ENCODE measurements at places on chromosomes 6 and 20.

- no peak for DNase-seq
These were observed 68.3 kb downstream of the FHL5 start for GRCh38 chr6:96631248-96631647.

- no peak for DNase-seq
These were observed 26.4 kb downstream of the ARMC2 start for GRCh38 chr6:108874470-108875160.

- DNase-seq: no peak
These were observed 163.2 kb upstream of the ARID1B start for GRCh38 chr6:156613996-156614395.

- DNase-seq: no peak
These were observed 15.4 kb upstream of the USP45 start for GRCh38 chr6:99530627-99531026.

DNA sequence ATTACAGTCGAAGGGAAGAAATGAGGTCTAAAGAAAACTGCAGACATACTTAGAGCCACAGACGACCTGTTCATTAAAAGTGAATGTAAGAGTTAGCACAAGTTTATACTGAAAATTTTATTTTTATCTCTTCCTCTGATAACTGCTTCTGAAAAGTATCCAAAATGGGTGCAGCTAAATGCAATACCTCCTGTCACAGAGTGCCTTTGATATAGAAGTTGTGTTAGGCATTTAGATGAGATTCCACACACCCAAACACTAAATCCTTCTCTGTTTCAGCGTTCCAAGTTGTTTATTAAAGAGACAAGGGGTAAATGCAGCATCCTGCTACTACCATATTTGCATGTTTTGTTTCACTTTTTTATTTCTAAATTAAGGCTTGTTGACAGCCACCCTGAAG lies 214.7 kb upstream of the TSHZ2 start:
- DNase-seq: no peak

DNA sequence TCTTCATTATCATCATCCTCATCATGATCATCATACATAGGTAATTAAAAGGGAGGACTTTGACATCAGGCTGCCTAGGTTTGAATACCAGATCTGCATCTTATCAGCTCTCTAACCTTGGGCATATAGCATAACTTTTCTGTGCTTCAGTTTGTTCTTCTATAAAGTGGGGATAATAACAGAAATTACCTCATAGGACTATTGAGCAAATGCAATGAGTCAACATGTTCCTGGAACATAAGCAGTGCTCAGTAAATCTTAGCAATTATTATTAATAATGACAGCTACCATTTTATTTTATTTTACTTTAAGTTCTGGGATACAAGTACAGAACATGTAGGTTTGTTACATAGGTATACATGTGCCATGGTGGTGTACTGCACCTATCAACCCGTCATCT lies 7.2 kb downstream of the C20orf202 start:
- no peak for DNase-seq

DNA sequence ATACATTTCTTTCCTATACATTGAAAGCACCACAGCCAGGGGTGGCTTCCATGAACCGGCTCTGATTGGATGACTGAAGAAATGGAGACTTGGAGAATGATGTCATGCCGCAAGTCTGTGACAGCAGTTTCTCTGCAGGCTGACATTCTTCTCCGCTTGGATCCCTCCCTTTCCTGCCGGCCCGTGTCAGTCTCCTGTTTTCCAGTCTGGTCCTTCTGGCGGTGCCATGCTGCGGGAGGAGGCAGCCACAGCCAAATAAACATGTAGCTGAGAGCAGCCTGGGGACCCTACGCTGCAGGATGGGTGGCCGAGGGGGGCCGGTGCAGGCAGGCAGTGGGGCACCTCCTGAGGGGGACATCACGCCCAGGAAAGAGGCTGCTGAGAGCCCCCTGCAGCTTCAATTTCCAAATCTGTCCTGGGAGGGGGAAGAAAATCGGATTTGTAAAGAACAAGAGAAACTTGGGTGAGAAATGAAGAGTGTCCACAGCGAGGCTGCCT lies 178.0 kb downstream of the TAF4 start:
- no peak for DNase-seq

DNA sequence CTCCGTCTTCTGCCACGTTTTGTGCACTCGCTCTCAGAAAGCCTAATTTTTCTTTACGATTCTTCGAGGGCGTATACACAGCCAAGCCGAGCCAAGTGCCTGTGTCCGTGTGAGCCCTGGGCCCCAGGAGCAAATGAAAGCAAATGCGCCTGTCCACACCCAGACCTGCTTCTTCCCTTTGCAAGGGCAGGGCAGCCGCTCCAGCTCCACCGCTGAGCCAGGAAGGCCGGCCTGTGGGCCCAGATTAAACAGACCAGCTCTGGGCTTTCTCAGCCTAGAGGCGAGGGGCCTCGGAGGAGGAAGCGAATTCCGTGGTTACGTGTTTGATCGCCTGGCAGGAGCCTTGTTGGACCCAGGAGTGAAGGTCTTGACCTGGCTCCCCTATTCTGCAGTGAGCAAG lies 184.6 kb downstream of the SMOC2 start:
- no peak for DNase-seq

DNA sequence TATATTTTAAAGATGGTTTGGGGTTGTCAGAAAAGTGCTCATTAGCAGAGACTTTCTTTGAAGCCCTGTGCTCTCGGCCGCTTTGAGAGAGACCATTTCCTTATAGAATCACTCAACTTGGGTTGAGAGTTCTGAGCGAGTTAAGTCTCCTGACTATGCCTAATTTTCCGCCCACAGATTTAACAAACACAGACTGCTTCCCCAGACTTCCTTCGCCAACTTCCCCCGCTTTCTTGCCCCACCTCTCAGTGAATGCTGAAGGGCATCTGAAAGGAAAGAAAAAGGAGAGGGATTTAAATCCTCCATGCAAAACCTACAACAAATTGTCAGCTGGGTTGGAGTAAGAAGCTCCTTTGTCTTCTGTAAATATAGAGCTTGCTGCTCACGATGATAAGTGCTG lies 224.0 kb downstream of the EYA2 start:
- DNase-seq: no peak

- DNase-seq: no peak
These were observed 102.7 kb upstream of the CNKSR3 start for GRCh38 chr6:154613137-154613676.

GRCh38 chr6:79719248-79719960 lies 88.3 kb downstream of the SH3BGRL2 start:
- DNase-seq: no peak

- no peak for DNase-seq
These were observed 18.1 kb upstream of the FERMT1 start for GRCh38 chr20:6140947-6141346.
